ENCODE measurements at places on chromosomes 3 and 15.

DNA sequence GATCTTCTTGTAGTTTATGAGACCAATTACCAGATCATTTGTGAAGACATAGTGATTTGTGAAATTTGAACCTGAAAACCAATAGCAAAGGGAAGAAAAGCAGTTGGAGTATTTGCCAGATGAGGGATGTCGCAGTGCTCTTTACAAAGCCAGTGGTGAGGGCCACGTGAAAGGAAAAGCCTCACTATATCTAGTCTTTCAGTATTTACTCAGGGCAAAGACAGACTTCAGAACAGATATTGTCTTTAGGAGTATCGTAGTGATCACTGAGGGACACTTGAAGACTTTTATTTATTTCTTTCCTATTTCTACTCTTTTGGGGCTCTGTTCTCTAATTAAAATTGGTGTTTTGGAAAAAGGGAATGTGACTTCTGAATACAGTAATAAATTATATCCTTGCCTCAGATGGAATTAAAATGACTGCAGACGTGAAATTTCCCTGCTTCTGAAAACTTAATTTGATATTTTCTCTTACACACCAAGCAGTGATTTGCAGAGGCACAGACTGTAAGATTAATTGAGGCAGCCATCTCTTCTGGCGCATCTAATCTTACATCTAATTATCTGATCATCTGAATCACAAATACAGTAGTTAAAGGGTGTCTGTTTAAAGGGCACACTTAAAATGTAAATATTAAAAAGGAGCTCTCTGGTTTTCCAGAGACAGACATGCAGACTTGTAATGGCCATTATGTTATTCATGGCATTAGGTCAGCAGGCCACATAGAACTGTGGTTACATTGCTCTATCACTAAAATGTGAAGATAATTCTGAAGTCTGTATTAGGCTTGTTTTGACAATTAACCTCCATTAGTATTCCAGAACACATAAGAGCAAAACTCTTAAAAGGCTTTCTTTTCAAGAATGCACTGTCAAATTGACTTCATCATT, 193.0 kb upstream of the GOLIM4 start:
- DNase-seq = no peak

- no peak for DNase-seq
These were observed 49.1 kb downstream of the PXYLP1 start for GRCh38 chr3:141280690-141281089.

- no peak for DNase-seq
These were observed 1.7 kb downstream of the LRRN1 start for GRCh38 chr3:3800685-3801493.

DNA sequence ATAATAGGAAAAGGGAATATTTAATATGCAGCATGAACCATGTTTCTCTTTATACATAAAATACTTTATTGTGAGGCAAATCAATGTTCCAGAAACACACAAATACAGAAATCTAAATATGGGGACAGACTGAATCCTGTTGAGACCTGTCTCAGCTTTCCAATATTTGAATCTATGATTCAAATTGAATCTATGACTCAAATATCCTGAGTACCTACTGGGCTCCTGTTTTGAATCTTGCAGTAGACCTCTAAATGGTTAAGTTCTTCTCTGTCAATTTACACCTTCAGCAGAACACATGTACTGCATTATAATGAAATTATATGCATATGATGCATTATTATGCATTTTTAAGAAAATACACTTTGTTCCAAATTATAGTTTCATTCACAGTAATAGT, 143.2 kb upstream of the PLXND1 start:
- DNase-seq = no peak

DNA sequence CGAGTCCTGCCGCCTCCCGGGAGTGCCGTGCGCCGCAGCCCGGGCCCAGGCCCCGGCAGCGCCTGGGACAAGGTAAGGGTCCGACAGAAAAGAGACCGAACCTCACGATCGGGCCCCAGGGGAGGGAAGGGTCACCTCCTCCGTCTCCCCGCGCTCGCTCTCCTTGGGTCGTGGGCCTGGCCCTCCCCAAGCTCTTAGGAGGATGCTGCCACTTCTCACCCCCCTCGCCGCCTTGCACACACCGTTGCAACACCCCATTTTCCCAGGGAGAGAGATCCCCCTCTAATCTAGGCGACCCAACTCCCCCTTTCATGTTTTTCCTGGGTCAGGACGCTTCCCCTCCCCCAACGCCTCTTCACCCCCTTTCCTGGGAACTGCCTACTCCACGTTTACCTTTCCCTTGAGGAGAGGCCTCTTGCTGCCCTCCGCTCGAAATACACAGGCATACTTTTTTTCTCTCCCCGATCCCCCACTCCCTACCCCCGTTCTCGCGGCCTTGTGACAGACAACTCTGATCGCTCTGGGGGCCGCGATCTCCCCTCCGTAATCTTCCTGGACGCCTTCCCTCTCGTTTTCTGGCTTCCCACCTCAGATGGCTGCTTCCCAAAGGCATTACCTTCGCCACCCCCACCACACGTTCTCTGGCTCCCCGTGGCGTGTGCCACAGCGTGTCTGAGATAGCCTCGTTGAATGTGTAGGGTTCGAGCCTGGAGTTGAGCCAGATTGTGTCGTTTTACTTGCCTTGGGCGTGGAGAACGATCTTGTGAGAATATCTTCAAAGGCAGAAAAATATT, 688 bp downstream of the SETD5 start:
- DNase-seq = peak; percentile 39

DNA sequence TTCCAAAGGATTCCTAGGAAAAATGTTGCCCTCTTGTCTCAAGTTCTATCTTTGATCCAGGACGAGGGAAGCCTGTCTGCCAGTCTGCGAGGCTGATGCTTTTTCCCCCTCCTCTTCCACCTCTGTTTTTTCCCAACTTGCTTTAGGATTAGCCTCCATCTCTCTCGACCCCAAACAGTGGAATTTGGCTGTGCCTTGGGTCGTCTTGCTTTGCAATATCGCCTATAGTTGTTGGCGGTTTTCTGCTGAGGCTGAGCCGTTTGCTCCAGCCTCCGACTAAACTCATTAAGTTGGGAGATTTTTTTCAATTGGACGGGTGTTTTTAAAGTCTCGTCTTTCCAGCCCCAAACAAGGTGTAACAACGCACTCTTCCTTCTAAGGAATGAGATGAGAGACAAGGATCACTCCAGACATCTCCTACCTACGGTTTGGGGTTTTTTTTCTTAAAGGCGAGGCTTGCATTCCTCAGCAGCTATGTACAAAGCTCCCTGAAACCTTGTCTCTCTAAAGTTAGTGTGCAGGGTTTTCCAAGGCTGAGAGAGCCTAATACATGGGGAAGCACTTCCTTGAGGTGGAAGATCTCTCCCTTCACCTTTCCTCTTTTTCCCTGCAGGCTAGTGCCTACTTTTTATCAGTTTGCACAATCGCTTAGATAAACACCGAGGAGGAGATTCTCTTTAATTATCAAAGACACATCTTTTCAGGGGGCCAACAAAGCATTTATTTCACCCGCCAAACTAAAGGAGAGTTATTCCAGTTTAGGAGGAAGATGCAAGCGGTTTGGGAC, 4.8 kb upstream of the NR2F2 start:
- peak; percentile 57 for DNase-seq

GRCh38 chr15:41773729-41774061, 589 bp upstream of the MAPKBP1 start:
- DNase-seq = no peak

DNA sequence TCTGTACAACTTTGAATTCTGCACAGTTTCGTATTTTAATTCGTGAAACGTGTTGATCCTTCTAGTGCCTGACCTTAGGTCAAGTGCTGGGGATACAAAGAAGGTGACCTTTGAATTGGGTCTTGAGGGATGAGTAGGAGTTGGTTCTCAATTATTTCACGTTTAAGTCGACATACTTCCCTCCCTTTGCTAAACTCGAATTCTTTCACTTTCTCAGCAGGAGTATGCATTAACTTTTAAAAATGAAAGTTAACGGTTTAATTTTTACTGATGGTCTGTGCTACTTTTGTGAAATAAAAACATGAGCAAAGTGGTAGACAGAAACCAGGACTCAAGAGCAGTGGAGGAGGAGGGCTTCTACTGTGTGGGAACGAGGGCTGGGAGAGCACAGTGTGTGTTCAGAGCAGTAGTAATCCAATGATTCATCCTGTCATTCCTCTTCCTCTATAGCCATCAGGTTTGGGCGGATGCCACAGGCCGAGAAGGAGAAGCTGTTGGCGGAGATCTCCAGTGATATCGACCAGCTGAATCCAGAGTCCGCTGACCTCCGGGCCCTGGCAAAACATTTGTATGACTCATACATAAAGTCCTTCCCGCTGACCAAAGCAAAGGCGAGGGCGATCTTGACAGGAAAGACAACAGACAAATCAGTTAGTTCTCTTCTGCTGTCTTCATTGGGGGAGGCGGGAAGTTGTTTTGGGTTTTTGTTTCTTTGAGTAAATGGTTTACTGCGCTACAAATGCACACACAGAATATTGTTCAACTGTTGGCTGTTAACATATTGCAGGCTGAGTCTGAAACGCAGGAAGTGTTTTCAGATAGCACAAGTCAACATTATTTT, 78.6 kb upstream of the TSEN2 start:
- peak; percentile 99 for DNase-seq

GRCh38 chr3:46482632-46483350, 15.0 kb upstream of the RTP3 start:
- DNase-seq = peak; percentile 38

DNA sequence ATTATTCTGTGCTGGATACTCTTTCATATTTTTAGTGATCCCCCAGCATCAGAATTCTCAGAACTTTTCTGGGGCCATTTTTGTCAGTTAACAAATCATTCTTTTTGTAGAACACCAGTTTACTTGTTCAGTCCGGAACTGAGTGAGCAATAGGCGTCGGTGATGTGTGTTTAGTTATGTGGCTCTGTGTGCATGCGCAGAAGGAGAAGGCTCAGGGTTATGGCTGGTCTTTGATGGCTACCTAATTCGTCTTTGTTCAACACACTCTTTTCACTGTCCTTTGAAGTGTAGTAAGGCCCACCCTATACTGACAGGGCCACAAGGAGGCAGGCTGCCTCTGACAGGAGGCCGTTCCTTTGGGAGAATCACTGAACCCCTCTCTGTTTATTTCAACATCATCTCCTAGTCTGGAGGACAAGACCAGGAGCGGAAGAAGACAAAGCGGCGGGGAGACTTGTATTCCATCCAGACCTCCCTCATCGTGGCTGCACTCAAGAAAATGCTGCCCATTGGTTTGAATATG, 158.2 kb upstream of the CHRM5 start:
- no peak for DNase-seq

- peak; percentile 38 for DNase-seq
These were observed 1.2 kb downstream of the MECOM start for GRCh38 chr3:169662132-169662842.

GRCh38 chr3:194858382-194858781, 172.7 kb downstream of the FAM43A start:
- DNase-seq = no peak

GRCh38 chr3:15436246-15436645, 8.8 kb downstream of the EAF1 start:
- no peak for DNase-seq

GRCh38 chr3:150786791-150787190, 23.8 kb upstream of the SIAH2 start:
- DNase-seq = no peak

DNA sequence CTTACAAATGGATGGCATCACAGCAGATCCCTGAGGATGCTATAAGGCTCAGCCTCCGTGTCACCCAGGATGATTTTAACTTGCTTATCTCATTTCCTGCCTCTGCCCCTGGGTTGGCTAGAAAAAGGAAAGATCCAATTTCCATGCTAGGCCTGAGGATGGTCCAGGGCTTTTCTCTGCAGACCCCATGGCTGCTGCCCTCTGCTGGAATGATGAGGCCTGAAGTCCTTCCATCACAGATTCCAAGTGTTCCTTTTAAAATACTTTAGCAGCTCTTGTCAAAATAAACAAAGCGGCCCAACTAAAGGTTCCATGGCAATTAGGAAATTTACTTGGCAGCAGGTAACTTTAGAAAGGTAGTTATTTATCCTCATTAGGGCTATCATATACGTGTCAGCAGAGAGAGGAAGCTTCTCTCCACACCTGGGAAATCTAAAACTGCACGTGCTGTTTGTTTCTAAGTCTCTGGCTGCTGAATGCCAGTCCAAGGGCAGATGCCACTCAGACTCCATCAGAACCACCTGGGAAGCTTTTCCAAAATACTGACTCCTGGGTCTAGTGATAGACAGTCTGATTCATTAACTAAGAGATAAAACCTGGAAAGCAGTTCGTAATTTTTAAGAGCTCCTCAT, 401.9 kb upstream of the IL12A start:
- DNase-seq = peak; percentile 52

DNA sequence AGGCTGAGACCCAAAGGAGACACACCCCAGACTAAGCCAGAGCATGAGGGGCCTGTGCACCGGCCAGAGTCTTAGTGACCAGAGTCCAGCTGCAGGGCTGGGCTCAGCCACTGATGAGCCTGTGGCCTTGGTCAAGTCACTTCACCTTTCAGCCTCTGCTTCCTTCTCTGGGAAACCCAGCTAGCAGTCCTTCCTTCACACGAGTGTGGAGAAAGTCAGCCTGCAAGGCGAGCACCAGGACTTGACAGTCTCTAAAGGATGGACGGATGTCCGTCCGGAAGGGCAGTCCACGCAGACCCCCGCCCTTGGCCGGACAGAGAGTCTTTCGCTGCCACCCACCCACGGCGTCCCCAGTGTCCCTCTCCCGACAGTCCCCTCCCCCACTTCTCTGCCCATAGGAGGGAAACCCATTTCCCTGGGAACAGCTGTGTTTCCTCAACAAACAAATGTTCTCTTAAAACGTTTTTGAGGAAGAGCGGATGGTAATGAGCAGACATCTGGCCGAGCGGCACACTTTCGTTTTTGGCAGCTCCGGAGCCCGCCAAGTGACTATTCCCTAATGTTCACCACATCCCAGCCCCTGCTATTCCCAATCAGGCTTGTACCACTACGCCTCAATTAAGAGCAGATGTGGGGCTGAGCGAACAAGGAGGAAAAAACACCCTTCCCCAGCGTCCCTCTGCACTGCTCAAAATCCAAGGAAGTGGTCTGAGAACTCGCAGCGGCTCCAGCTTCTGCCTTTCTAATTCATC, 129.1 kb upstream of the SMAD3 start:
- peak; percentile 87 for DNase-seq

DNA sequence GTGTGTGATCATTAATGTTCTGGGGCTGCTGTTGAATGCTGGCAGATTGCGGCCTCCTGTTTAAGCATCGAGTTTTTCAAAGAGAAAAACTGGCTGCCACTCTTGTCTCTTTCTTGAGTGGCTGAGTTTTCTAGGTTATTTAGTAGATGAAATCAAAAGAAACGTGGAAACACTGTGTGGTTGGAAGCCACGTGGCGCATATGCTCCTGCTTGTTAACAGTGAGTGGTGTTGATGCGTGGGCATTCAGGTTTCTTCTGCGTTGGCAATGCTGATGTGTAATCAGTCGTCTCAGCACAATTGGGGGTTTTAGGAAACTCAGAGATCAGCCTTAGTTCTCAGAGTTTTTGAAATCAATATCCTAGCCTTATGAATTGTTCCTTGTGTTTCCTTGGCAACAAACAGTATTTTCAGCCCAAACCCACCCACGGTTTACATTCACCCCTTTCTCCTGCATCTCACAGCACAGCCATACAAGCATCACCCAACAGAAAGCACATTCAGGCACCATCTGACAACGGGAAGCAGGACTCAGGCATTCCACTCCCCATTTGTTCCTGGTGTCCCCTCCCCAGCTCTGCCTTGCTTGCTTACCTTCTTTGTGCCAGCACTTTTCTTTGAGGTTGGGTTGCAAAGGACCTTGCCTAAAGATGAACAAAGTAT, 74.7 kb downstream of the SEC22A start:
- no peak for DNase-seq
